Activated CD4-positive, alpha-beta T cell treated with anti-CD3 and anti-CD28 coated beads for 48 hours (primary cell): ENCODE measurements at places on chromosomes 1 and 21.

DNA sequence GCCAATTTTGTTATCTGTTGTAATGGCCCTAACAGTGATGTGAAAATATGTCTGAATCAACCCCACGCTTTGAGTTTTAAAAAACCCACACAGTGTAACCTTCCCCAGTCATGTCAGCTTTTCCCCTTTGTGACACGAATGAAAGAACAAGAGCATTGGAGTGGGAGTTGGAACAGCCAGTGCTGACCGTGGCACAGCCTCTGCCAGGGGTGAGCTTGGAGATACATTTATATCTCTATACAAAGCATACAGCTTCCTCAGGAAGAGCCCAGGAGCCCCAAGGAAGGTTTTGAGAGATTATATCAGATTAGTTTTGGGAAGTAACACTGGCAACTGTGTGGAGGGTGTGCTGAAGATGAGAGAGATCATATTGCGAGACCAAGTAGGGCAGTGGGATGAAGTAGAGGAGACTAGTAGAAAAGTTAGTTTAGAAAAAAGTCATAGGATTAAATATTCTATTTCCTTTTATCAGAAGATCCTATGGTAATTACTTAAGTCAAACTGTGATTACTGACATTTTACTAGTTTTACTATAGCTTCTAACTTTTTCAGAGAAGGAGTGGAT is 15.9 kb downstream of the LRRC8B start:
- DNase-seq, result peak; percentile 55

DNA sequence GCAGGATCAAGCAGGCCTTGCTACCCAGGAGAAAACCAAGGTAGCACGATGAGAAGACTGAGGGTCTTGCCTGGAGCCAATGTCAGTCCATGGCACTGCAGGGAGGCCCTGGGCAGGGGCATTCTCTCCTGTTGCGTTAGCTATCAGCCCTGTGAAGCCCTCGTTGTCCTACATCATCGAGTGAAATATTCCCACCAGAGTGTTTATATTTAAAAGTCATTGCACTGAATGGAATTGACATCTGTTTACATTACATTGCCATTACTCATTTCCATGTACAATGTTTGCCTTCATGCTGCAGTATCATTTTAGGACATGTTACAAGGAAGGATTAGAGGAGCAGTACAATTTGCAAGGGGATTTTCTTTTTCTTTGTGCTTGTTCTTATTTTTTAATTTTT is 243.9 kb downstream of the KAZN start:
- no peak for DNase-seq

- DNase-seq, result no peak
These were observed 97.0 kb downstream of the CHRM3 start for GRCh38 chr1:239483391-239483790.

- DNase-seq, result no peak
These were observed 124.3 kb downstream of the PBX1 start for GRCh38 chr1:164683235-164683634.

- peak; percentile 35 for DNase-seq
These were observed 9.9 kb downstream of the GPR3 start for GRCh38 chr1:27402349-27402754.

GRCh38 chr1:36609241-36610027 is 126.7 kb upstream of the CSF3R start:
- peak; percentile 70 for DNase-seq

DNA sequence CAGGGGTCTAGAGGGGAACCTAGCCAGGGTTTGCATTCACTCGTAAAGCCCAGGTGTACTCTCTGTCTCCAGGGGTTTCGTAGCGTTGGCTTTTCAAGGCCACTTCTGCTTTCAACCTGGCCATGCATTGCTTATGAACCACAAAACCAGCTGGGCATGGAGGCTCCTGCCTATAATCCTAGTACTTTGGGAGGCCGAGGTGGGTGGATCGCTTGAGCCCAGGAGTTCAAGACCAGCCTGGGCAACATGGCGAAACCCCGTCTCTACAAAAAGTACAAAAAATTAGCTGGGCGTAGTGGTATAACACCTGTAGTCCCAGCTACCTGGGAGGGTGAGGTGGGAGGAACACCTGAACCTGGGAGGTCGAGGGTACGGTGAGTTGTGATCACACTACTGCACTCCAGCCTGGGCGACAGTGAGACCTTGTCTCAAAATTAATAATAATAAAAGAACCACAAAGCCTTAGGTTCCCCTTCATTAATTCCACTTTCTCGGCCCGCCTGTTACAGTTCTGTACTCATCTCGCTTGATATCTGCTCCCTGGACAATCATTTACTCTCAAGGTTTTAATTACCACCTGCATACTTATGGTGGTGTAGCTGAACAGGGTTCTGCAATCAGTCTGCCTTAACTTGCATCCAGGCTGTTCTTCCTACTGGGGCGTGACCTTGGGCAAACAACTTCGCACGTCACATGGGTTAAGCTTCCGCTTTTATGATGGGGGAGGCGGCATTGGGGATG is 6.1 kb downstream of the SLC16A4 start:
- DNase-seq, result no peak

DNA sequence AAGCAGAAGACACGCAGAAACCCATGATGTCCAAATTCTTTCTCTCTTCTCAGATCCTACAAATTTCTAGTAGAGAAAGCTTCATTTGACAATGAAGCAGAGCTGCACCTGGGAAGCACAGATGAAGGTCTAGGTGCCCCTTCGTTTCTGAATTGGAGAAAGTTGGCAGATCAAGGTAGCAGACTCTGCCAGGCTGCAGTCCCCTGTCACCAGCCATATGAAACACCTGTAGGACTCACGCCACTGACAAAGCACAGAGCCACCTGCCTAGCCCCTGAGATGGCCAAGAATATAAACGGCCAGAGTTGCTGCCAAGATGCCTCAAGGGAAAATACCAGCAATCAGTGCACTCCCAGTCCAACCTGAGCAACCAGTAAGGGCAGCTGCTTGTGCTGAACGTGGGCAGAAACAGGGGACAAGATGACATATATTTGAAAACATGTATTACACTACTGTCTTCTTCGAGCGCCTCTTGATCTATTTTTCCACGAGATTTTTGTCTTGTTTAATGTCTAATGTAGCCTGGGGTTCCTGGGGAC is 20.6 kb upstream of the PLEKHA6 start:
- no peak for DNase-seq

- DNase-seq, result no peak
These were observed 136.0 kb downstream of the HLX start for GRCh38 chr1:221015159-221015790.

- no peak for DNase-seq
These were observed 111.0 kb downstream of the POU2F1 start for GRCh38 chr1:167331650-167332049.

GRCh38 chr1:2046174-2046917 is 3.9 kb upstream of the PRKCZ start:
- DNase-seq, result peak; percentile 68
